ENCODE measurements at places on chromosomes 7 and 10.

DNA sequence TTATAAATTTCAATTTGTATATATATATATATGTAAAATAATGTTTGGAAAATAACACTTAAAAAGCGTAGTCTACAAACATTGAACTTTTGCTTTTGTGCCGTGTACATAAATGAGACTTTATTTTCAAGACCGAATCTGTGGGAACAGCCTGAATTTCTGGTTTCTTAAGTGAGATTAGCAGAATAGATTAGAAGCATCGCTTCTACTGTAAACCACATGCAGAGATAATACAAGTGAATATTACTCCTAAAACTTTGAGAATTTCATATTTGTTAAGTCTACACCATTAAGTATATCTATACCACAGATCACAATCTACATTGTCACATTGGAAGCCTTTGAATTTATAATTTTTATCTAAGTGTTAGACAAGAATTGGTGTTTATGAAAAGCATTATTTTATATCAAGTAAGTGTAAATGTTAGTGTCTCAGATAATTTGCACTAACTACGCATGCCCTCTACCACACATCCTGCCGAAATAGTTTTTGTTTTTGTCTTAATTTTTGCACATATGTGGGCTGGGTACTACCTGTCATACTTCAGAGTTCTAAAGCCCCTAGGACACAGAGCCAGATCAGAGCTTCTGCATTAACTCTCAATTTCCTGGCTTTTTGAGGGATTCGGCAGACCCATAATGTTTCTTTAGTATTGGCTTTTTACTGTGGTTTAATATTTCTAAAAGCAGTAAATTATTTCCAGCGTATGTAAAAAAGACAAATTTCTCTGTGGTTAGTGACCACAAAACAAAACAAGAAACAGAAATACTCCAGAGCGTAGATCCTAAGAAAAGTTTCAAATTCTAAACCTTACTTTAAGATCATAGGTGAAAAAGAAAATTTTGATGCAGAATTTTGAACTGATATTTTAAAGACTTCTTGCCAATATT is 20.0 kb downstream of the TWIST1 start:
- DNase-seq, result no peak

GRCh38 chr10:32376771-32377170 is 29.8 kb upstream of the EPC1 start:
- no peak for DNase-seq

DNA sequence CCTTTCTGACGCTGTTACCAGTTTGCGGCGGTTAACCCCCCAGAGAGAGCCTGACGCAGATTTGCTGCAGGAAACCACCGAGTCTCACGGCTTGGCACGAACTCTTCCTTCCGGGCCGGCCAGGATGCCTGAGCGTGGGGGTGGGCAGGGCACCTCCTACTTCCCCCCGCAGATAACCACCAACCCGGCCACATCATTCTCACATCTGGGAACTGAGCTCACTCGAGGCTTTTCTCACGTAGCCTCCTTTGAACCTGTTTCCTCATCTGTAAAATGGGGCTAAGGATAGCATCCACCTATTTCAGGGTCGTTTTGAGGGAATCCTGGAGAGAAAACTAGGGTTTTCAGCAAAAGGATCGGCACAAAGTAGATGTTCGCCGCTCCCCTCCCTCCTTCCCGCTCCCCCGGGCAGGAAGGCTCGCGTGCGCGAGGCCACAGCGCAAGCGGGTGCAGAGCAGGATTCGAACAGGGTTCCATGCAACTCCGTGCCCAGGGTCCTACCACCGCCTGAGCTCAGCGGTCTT is 23.6 kb downstream of the DDIT4 start:
- peak; percentile 88 for DNase-seq

- DNase-seq, result no peak
Observed at GRCh38 chr10:11604865-11605650, 6.4 kb downstream of the USP6NL start.

All from AG08395 (cell line).